H1 (cell line): ENCODE measurements at places on chromosomes 12 and 14. TPM values are rescaled to one million over a fixed set of nuclear protein-coding genes. Genes with fewer than 3 reads are reported as not detected.

TPPP2 gene
- polyA plus RNA-seq, result not detected in 2 replicates

TAS2R43 gene
- 0.06 and 0.18 TPM in 2 replicates for polyA plus RNA-seq

RNASE4 gene
- polyA plus RNA-seq, result 3.5 and 3.7 TPM in 2 replicates

CPSF6 gene
- polyA plus RNA-seq, result 92.7 and 98.7 TPM in 2 replicates

PLEKHD1 gene
- polyA plus RNA-seq, result 0.24 and 0.42 TPM in 2 replicates

PTGER2 gene
- polyA plus RNA-seq, result 1.2 and 1.4 TPM in 2 replicates

CIT gene
- 17.1 and 29.1 TPM in 2 replicates for polyA plus RNA-seq

CYP46A1 gene
- 0.41 and 0.89 TPM in 2 replicates for polyA plus RNA-seq

RPS26 gene
- 1,236 and 1,922 TPM in 2 replicates for polyA plus RNA-seq

SYCP3 gene
- 0.02 TPM in 1 of 2 replicates, not detected in the other for polyA plus RNA-seq

MYH6 gene
- polyA plus RNA-seq, result 0.03 and 0.05 TPM in 2 replicates

GPR84 gene
- polyA plus RNA-seq, result 0.09 and 0.14 TPM in 2 replicates

OR11H6 gene
- polyA plus RNA-seq, result not detected in 2 replicates

RERGL gene
- polyA plus RNA-seq, result not detected in 2 replicates

PKP2 gene
- polyA plus RNA-seq, result 9.6 and 13.0 TPM in 2 replicates

TAS2R8 gene
- polyA plus RNA-seq, result not detected in 2 replicates

SLC8B1 gene
- 19.1 and 26.9 TPM in 2 replicates for polyA plus RNA-seq

CPM gene
- polyA plus RNA-seq, result 0.33 and 0.85 TPM in 2 replicates

NUDT14 gene
- polyA plus RNA-seq, result 25.5 and 40.3 TPM in 2 replicates

ART4 gene
- not detected in 2 replicates for polyA plus RNA-seq

TMEM229B gene
- 0.85 and 1.7 TPM in 2 replicates for polyA plus RNA-seq

RNASE2 gene
- polyA plus RNA-seq, result not detected in 2 replicates

OR4M1 gene
- not detected in 2 replicates for polyA plus RNA-seq

DNAAF2 gene
- 12.2 and 13.1 TPM in 2 replicates for polyA plus RNA-seq

TMCC3 gene
- polyA plus RNA-seq, result 1.1 and 1.7 TPM in 2 replicates

NKX2-1 gene
- polyA plus RNA-seq, result not detected in 2 replicates

SNAPC1 gene
- 5.2 and 5.8 TPM in 2 replicates for polyA plus RNA-seq

RAPGEF3 gene
- 5.0 and 5.2 TPM in 2 replicates for polyA plus RNA-seq

LRTM2 gene
- 0.05 and 0.06 TPM in 2 replicates for polyA plus RNA-seq

DDX54 gene
- polyA plus RNA-seq, result 64.9 and 98.5 TPM in 2 replicates

BDKRB2 gene
- 0.21 and 0.24 TPM in 2 replicates for polyA plus RNA-seq

GALNT8 gene
- 3.2 and 4.7 TPM in 2 replicates for polyA plus RNA-seq

LRP6 gene
- polyA plus RNA-seq, result 53.6 and 58.1 TPM in 2 replicates

RIPK3 gene
- polyA plus RNA-seq, result 0.20 and 0.24 TPM in 2 replicates

MSI1 gene
- 13.5 and 19.2 TPM in 2 replicates for polyA plus RNA-seq

ASB2 gene
- 2.1 and 3.2 TPM in 2 replicates for polyA plus RNA-seq

RNF212B gene
- 0.36 and 0.95 TPM in 2 replicates for polyA plus RNA-seq

IFI27 gene
- 1.9 and 2.2 TPM in 2 replicates for polyA plus RNA-seq

PZP gene
- 0.05 and 0.08 TPM in 2 replicates for polyA plus RNA-seq

PLEKHH1 gene
- 28.3 and 33.0 TPM in 2 replicates for polyA plus RNA-seq

HOXC5 gene
- not detected in 2 replicates for polyA plus RNA-seq

GON7 gene
- 2.9 and 3.8 TPM in 2 replicates for polyA plus RNA-seq

IGF1 gene
- not detected in 2 replicates for polyA plus RNA-seq

ASPG gene
- polyA plus RNA-seq, result 0.59 and 0.89 TPM in 2 replicates

TAS2R46 gene
- polyA plus RNA-seq, result 0.14 TPM in 2 replicates

KRT79 gene
- not detected in 2 replicates for polyA plus RNA-seq

TEAD4 gene
- polyA plus RNA-seq, result 56.7 and 90.1 TPM in 2 replicates

OASL gene
- polyA plus RNA-seq, result not detected in 2 replicates

HCAR2 gene
- not detected in 2 replicates for polyA plus RNA-seq

GDF3 gene
- 4.1 and 4.3 TPM in 2 replicates for polyA plus RNA-seq

DAO gene
- polyA plus RNA-seq, result not detected in 2 replicates
